Endothelial cell (in vitro differentiated cells): ENCODE measurements at places on chromosomes 11 and 22. TPM values are rescaled to one million over a fixed set of nuclear protein-coding genes. Genes with fewer than 3 reads are reported as not detected.

DNA sequence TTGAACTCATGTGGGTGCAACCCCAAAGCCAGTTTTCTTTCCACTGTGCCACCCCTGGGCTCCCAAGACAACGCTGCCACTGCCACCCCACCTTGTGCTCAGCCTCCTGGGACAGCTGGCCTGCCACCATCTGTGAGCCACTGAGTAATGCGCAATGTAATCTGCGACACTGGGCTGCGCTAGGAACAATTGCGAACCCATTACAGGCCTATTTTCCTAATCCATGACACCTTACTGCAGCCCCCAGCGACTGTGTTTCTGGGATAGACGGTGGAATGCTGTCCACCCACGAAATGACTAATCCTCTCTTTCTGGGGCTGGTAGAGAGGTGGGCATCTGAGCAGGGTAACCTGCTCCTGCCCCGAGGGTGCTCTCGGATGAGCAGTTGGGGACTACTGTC, 22.2 kb downstream of the FLRT1 start:
- H3K27me3 ChIP-seq, result peaks cover 6% of the 10 kb centered on the region
- H3K27ac ChIP-seq, result no peak overlapping the region
- DNase-seq, result no peak
- H3K4me3 ChIP-seq, result no peak overlapping the region

GRCh38 chr11:8962841-8963240, 1.4 kb downstream of the TMEM9B start:
- peaks cover 6% of the 10 kb centered on the region for H3K27me3 ChIP-seq
- no peaks in the 10 kb centered on the region for H3K36me3 ChIP-seq
- DNase-seq, result no peak

Gene IGLL1
- total RNA-seq, result not detected

DNA sequence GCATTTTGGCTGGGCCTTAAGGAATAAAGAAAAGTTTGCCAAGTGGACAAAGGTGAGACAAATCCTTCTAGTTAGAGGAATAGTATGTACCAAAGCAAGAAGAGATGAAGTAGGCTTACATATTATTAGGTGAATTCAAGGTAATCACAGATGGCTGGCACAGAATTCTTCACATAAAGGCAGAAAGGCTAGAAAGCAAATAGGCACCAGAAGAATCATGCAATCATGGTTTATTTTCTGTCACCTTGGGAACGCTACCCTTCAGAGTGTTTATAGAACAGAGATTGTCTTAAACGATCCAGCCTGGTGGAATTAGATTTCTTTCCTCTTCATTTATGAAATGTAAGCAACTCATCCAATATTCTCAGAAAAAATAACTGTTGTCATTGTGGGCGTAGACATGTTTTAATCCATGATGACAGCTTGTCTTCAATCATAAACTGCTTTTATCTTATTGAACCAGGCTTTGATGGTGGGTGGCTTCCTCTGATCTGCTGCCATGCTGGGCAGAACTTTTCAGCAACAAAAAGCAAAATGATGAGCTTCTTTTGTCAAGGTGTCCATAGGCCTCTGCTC, 49.0 kb upstream of the CSNK2A3 start:
- H3K27ac ChIP-seq, result no peak overlapping the region
- no peak overlapping the region for H3K4me3 ChIP-seq
- no peak for DNase-seq
- H3K27me3 ChIP-seq, result peaks cover 2% of the 10 kb centered on the region
- H3K36me3 ChIP-seq, result peaks cover 21% of the 10 kb centered on the region

DNA sequence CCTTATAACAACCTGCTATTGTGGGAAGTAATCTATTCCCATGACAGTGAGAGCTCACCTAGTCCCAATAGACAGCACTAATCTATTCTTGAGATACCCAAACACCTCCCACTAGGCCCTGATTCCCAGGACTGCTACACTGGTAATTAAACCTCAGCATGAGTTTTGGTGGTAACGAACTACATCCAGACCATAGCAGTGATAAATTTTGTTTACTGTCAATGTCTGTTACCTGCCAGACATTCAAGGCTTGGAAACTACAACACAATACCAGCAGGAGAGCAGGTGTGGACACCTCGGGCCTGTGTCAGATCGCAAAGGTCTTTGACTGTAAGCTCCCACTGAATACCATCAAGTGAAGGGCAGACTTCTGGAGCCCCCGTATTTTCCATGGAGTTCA, 187.1 kb downstream of the ARHGAP42 start:
- H3K27me3 ChIP-seq, result no peaks in the 10 kb centered on the region
- no peaks in the 10 kb centered on the region for H3K4me1 ChIP-seq
- H3K4me3 ChIP-seq, result no peak overlapping the region
- H3K36me3 ChIP-seq, result no peaks in the 10 kb centered on the region

DNA sequence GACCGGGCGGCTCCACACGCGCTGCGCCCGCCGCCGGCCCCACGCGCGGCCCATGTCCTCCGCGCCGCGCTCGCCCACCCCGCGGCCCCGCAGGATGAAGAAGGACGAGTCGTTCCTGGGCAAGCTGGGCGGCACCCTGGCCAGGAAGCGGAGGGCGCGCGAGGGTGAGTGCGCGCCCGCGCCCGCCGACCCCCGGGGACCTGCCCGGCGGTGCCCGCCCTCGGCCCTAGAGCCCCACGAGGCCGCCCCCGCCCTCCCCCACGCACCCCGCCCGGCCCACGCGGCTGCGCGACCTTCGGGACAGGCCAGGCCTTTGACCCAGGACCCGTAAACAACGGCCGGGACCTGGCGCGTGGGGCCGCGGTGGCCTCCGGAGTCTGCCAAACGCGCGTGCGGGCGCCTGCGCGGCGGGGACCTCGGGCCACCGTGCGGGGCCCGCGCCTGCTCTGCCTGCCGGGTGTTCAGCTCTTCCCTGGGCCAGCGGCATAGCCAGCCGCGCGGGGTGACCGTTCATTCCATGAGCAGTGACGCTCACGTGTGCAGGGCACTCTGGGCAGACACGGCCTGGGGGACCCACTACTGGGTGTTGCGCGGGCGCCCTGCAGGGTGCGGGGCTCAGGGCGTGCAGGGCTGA, at the start of gene PARVB:
Gene PARVB, plus strand, starts transcription at position 15 of the 634 bp plus-strand sequence. Its CDS starts 38 bp downstream, at position 53.
- peak; percentile 31 for DNase-seq
- H3K4me1 ChIP-seq, result peaks cover 44% of the 10 kb centered on the region
- H3K4me3 ChIP-seq, result peak within 1 kb of the TSS; percentile 88
- H3K36me3 ChIP-seq, result peaks cover 7% of the 10 kb centered on the region
- peak within 1 kb of the TSS; percentile 82 for H3K27ac ChIP-seq

DNA sequence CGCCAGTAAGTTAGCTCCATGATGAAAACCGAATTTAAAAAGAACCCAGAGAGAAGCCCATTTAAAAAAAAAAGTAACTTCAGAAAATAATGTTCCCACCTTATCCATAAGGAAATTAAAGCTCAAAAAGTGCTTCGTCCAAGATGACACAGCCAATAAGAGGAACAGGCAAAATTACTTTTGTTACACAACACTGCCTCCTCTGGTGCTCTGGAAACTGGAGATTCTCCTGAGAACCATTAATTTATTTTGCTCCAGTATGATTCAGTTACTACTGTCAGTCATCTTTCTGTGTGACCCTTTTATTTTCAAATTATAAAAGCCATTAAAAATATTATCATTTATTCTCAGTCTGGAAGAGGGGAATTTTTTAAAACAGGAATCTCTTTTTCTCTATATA, 2.0 kb downstream of the IFT27 start:
- peaks cover 18% of the 10 kb centered on the region for H3K36me3 ChIP-seq
- no peak overlapping the region for H3K27ac ChIP-seq
- peaks cover 24% of the 10 kb centered on the region for H3K4me1 ChIP-seq
- no peak for DNase-seq

Gene RTCB
- 107 TPM for total RNA-seq

Gene OR5D13
- total RNA-seq, result not detected

GRCh38 chr11:81496601-81497000, 1237.1 kb downstream of the FAM181B start:
- DNase-seq, result no peak
- no peaks in the 10 kb centered on the region for H3K27me3 ChIP-seq
- H3K36me3 ChIP-seq, result no peaks in the 10 kb centered on the region

Gene DDI1
- not detected for total RNA-seq

Gene CRYBA4
- 0.46 TPM for total RNA-seq

Gene RFPL1
- not detected for total RNA-seq

DNA sequence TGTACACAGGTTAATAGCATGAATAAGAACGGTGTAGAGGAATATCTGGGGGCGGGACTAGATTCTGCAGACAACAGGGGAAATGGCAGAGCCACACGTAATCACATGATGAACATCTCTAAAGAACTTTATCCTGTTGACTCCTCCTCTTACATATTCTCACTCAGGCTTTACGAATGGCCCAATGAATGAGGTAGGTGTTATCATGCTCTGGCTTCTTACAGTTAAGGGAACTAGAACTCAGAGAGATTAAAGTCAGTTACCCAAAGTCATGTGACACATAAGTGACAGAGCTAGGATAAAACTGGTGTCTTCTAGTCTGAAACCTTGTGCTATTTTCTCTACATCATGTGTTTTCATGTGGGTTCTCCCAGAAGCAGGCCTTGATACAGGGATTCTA, 49.0 kb upstream of the BMAL1 start:
- no peak overlapping the region for H3K27ac ChIP-seq
- DNase-seq, result no peak
- H3K27me3 ChIP-seq, result no peaks in the 10 kb centered on the region
- no peaks in the 10 kb centered on the region for H3K4me1 ChIP-seq
- no peak overlapping the region for H3K4me3 ChIP-seq

Gene SOX10
- total RNA-seq, result 0.08 TPM

- no peak for DNase-seq
- H3K4me1 ChIP-seq, result no peaks in the 10 kb centered on the region
- H3K36me3 ChIP-seq, result no peaks in the 10 kb centered on the region
- no peak overlapping the region for H3K4me3 ChIP-seq
- peaks cover 5% of the 10 kb centered on the region for H3K27me3 ChIP-seq
Measured at GRCh38 chr22:24582056-24582814, 10.6 kb downstream of the LRRC75B start.

Gene OTOG
- 0.13 TPM for total RNA-seq

GRCh38 chr11:22371160-22371559, 33.0 kb downstream of the SLC17A6 start:
- no peaks in the 10 kb centered on the region for H3K36me3 ChIP-seq
- DNase-seq, result no peak
- H3K4me3 ChIP-seq, result no peak overlapping the region
- no peaks in the 10 kb centered on the region for H3K27me3 ChIP-seq
- no peaks in the 10 kb centered on the region for H3K4me1 ChIP-seq

Gene PSMA1
- total RNA-seq, result 163 TPM
